Fibroblast of mammary gland (primary cell): ENCODE measurements at places on chromosomes 2 and 18.

DNA sequence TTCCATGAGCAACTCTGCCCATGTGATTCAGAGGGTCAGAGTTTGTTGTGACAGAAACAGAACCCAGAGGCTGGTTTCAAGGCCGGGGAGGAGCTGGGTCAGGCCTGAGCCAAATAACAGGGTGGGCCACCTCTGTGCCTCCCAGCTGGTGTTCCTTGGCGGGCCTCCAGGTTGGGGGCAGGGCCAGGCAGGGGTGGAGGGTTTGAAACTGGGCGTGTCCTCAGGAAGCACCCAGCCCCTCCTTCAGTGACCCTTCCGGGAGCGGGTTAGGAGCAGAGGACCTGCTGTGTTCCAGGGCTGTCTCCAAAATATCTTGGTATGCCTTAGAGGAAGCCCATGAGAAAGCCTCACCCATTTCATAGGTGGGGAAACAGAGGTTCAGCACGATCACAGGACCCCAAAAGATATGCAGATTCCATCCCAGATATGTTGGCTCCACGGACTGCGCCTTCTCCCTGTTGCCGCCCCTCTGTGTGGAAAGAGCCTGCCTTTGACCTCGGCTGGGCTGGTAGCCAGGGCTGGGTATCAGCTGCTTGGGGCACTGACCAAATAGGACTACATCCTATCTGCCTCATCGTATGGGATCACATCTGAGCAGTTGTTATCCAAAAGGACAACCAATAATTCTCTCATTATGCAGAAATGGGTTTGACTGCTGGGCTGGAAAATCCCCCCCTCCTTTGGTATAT, 74.8 kb upstream of the GLI2 start:
- DNase-seq = no peak

DNA sequence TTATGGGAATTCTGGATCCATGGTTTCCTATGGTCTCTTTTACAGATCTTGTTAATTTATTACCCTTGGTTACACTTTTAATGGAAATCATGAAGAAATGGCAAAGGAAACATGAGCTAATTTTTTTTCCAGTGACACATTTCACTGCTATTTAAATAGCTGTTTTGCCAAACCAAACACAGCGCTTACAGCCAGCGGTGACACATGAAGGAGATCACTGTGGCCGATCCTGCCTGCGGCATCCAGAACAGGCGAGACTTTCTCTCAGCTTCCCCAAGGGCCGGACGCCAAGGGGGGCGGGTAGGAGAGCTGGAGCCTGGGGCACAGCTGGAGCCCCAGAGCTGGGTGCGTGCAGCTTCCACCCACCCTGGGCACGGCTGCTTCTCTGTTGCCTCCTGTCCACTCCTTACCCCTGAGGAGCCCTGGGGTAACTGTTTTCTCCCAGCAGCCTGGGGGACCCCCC, 81.4 kb upstream of the PKDCC start:
- DNase-seq = peak; percentile 97

DNA sequence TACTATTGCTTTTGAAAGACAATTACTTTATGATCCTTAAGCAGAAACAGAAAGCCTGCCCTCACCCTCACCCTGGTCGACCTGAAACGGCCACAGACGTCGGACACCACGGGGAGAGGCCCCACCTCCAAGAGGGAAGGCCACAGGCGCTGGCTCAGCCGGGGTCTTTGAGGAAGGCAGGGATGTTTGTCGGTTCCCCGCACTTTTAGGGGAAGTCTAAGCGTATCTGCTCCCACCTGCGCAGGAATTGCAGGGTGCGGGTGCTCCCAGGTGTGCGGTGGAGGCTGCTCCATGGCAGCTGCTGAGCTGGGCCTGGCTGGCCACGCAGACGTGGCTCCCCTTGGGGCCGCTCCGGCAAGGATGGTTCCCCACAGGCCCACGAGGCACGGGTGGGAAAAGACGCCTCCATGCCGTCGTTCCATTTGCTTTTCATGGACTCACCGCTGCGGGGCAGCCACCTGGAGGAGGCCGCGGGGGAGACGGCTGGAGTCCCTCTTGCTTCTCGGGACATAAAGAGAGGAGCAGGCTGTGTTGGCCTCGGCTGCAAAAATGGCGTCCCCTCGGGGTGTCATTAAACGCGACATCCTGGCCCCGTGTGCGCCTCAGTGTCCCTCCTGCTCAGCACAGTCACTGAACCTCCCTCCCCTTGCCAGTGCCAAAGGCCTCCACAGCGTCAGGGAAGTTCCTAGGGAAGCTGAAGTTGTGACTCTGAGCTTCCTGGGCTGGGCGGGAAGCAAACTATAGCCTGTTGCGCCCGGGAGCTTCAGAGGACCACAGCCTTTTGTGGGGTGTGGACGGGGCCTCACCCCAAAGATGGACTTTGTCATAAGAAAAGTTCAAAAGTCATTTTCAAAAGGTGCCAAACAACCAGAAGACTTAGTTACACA, 63.4 kb downstream of the NFATC1 start:
- no peak for DNase-seq

DNA sequence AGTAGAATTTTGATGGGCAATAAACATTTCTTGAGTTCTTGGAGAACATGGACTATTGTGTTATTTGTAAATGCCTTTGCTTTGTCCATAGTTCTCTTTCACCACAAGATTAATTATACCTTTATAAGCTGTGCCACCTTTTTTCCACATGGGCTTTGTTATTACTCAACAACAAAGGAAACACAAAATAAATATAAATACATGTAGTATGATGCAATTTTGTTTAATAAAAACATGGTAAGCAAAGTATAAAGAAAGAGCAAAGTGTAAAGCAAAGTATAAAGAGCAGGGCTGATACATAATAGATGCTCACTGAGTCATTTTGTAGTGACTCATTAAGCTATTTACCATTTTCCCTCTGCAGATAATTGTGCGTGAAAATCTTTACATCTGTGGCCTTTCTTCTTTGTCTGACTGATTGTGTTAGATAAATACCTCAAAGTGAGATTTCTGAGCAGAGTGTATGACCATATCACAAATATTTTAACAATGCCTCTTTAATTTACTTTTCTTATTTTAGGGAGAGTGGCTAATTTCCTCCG, 80.9 kb downstream of the CERS6 start:
- peak; percentile 37 for DNase-seq

GRCh38 chr2:40034801-40035200, 255.7 kb upstream of the THUMPD2 start:
- DNase-seq = peak; percentile 66

- DNase-seq = peak; percentile 51
Observed at GRCh38 chr2:17043173-17043572, 377.5 kb upstream of the CYRIA start.

- no peak for DNase-seq
Observed at GRCh38 chr2:180876506-180876905, 103.9 kb upstream of the UBE2E3 start.

DNA sequence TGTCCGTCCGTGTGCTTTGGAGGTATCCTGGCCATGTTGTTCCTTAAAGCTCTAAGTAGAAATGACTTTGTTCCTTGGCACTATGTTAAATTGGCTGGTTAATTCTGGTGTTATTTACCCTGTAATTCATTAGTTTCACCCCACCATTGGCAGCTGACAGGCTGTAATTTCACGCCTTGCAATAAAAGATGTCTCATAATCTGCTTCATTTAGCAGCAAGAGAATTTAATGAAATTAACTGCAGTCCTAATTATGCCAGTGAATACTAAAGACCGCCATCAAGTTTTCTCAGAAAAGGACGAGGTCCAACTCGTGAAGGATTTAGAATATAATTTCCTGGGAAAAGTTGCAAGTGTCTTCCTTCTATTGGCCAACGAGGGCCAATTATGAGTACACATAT, 319.2 kb downstream of the GBX2 start:
- no peak for DNase-seq

GRCh38 chr2:113083296-113083695, 15.5 kb downstream of the IL1F10 start:
- no peak for DNase-seq

DNA sequence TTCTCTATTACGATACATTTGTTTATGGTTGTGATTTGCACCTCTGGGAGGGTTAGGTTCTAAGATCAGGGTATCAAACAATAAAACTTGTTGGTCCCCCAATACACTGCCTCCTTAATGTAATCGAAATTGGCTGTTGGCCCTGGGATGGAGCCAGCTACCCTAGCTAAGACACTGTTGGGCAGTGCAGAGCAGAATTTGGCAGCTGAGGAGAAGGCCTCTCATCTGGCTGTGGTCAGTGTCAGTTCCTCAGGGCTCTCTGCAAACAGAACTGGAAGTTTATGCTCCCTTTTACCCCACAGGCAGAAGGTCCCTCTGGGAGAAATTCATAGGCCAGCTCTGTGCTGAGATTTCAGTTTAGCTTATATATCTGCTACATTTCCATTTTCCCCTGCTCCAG, 8.6 kb upstream of the HAAO start:
- DNase-seq = no peak

DNA sequence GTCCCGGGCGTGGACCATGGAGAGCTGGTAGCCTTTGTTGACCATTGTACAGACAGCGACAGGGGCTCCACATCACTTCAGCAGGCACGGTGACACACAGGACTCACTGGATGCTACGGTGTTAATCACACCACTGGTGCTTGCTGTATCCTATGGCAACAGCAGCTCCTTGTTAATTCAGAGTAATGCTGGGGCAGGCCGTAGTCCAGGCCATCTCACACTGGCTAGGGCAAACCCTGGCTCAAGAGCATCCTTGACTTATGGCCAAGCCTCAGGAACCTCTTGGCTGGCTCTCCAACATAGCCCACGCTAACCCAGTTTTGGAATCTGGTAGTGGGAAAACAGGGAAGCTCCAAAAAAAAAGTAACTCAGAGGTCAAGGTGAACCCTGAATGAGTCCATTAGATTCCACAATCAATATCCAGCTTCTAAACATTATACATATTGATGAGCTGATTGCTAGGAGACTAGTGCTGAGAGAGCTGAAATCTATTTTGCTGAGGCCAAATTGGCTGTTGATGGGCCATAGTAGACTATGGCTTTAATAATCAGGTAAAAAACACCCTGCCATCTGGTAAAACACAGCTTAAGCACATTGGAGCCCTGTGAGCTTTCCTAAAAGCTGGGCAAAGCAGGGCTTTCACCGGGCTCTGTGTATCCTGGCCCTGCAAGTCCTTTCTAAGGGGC, 253.6 kb downstream of the PRKCE start:
- peak; percentile 42 for DNase-seq

DNA sequence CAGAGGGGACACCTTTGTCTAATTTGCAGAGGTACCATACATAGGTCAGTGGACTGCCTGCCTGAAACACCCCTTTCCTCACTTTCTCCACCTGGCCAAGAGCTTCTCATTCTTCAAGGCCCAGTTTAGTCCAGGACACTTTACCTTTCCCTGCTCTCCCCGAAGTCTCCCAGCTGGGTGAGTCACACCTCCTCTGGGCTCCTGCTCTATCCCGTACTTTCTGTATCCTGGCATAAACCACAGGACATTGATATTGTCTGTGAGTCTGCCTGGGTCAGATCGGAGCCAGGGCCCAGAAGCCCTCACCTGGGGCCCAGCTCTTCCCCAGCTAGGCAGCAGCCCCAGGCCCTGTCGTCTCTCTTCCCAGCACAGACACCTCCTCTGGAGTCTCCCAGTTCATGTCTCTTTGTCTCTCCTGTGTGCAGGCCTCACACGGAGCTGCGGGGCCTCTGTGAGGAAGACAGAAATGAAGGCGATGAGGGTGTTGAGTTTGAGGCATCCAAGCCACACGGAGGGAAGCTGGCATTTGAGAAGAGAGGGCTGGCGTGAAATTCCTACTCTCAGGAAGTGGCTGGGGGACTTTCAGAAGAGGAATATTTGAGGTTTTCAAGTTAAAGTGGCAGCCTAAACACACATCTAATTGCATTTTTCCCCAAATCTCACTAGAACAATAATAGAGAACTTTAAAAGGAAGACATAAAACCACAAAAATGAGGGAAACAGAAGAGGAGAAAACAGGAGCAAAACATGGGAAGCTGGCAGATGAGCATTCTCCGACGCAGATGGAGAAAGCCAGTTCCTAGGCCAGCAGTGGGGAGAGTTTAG, 79.6 kb upstream of the LAPTM4A start:
- no peak for DNase-seq

- no peak for DNase-seq
Observed at GRCh38 chr2:201965550-201965949, 68.1 kb upstream of the FZD7 start.

- DNase-seq = no peak
Observed at GRCh38 chr2:239596792-239597191, 196.0 kb upstream of the HDAC4 start.

DNA sequence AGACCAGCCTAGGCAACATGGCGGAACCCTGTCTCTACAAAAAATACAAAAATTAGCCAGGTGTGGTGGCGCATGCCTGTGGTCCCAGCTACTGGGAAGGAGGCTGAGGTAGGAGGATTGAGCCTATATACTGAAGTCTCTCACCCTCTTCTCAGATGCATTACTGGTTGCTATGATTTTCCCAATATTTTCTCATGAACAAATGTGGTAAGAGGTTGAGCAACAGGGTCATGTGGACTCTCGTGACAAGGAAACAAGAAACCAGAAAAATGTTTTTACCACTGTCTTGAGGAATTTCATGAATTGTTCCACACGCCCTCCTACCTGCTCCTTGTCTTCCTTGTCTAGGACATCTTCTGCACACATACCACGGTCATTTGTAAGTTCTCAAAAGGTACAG, 12.4 kb downstream of the LMAN2L start:
- peak; percentile 44 for DNase-seq

GRCh38 chr18:59300676-59301285, 17.7 kb downstream of the CPLX4 start:
- DNase-seq = peak; percentile 12

GRCh38 chr2:43158259-43158880, 68.0 kb downstream of the ZFP36L2 start:
- DNase-seq = peak; percentile 89

- DNase-seq = no peak
Observed at GRCh38 chr18:65544701-65545100, 206.1 kb upstream of the CDH7 start.

GRCh38 chr18:62438018-62438329, 84.9 kb upstream of the ZCCHC2 start:
- DNase-seq = peak; percentile 56

GRCh38 chr2:105455488-105456003, 56.7 kb upstream of the FHL2 start:
- peak; percentile 99 for DNase-seq

- DNase-seq = no peak
Observed at GRCh38 chr2:186984966-186985365, 136.0 kb upstream of the ZSWIM2 start.
